Fibroblast of the conjunctiva (primary cell): ENCODE measurements at places on chromosomes 13 and 19.

DNA sequence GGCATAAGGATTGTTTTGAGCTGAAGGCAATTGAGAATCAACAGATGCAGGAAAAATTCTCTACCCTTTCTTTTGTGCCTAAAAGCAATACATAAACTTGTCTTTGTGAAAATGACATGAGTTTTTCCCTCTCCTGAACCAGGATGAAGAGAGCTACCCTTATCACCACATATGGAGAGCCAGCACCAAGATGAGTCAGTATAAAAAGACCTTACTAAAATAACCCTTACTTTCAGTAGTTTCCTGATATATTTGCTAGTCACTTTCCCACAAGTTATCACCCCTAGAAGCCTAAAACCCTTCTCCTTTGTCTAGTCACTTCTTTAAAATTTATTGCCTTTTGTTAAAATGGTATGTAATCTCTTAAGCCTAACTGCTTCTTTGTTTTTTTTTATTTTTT, 61.9 kb upstream of the ANKRD10 start:
- DNase-seq: no peak

DNA sequence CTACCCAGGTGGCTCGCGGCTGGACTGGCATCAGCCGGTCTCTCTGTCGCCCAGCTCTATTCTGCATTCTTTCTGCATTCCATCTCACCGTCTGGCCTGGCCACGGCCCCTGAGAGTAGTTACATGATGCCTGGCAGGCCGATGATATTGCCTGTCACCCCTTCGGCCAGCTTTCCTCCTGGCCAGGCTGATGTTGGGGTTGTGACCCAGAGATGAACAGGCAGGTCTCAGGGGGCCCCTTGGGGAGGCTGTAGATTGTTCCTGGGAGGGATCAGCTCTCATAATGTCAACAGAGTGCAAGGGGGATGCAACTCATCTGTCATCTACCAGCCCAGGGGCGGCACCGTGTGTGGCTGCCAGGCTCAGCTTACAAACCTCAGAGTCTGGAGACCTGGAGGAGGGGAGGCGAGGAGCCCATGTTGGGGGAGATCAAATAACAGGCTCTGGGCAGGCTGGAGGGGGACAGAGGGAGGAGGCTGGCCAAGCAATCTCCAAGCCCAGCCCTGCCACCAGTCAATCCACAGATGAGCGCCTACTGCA, 13.6 kb upstream of the FBXO17 start:
- DNase-seq: no peak

DNA sequence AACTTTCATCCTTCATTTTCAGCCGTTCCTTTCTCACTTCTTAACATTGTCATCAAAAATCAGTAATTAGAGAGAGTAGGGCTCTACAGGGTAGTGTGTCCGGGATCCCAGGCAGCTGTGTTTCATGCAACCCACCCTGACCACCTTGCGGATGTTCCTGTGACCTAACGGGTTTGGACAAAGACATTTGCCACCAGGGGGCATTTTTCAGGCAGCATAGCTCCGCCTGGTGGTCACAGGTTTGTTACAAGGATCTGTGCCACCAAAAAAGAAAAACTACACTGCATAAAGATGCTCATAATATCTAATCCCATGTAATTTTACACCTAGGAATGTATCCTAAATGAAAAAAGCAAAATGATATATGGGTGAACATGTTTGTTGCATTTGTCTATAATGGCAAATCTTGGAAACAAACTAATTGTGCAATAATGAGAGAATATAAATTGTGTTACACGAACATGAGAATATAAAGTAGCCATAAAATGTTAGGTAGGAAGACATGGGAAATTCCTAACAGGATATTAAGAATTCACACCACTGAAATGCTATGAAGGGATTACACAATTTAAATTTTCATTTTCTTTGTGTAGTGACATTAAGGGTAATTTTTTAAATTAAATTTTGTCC, 123.0 kb downstream of the SLC7A1 start:
- DNase-seq: peak; percentile 36

GRCh38 chr13:113625965-113626721, 31.9 kb downstream of the ATP4B start:
- DNase-seq: no peak

- no peak for DNase-seq
Measured at GRCh38 chr13:48000559-48001113, 437 bp downstream of the SUCLA2 start.

- no peak for DNase-seq
Measured at GRCh38 chr13:113624235-113624587, 33.8 kb downstream of the ATP4B start.

DNA sequence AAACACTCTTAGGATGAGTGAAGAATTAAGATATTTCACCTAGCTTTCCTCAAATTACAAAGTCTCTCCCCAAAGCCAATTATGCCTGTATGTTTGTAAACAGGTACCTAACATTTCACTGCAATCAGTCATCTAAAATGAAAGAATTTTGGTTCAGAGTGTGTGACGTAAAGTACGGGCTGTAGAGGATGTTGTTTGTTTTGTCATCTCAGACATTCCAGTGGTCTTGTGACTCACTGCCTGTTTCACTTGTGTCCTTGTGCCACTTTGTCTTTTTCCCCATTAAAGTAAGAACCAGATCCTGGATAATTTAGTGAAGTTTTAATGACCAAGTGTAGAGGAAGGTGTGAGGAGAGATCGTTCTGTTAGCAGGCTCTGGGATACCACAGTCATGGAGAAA, 28.6 kb upstream of the EID2 start:
- no peak for DNase-seq

DNA sequence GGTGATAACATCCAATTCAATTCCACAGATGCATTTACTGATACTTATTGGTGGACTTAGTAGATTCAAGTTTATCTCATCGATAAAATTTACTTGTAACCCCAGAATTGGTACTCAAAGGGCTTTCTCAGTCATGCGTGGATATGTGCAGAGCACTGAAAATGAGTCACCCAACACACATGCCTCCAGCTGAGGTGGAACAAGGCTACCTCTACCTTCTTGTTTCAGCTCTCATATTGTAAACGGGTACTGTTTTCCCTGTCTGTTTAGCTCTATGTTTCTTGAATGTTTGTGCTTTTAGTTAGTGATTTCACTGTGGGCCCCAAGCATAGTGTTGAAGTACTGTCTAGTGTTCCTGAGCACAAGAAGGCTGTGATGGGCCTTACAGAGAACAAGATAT, 1.5 kb downstream of the LRRC63 start:
- no peak for DNase-seq

DNA sequence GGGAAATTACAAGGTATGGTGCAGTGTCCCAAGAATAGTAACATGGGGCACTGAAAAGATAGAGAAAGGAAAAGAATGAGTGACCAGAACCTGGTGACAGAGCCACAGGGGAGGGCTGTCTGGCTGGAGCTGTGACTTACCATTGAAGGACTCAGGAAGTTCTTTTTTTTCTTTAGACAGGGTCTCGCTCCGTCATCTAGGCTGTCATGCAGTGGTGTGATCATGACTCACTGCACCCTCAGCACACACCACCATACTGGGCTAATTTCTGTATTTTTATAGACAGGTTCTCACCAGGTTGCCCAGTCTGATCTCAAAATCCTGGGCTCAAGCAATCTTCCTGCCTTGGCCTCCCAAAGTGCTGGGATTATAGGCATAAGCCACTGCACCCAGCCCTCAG, 8.8 kb upstream of the CPB2 start:
- no peak for DNase-seq

DNA sequence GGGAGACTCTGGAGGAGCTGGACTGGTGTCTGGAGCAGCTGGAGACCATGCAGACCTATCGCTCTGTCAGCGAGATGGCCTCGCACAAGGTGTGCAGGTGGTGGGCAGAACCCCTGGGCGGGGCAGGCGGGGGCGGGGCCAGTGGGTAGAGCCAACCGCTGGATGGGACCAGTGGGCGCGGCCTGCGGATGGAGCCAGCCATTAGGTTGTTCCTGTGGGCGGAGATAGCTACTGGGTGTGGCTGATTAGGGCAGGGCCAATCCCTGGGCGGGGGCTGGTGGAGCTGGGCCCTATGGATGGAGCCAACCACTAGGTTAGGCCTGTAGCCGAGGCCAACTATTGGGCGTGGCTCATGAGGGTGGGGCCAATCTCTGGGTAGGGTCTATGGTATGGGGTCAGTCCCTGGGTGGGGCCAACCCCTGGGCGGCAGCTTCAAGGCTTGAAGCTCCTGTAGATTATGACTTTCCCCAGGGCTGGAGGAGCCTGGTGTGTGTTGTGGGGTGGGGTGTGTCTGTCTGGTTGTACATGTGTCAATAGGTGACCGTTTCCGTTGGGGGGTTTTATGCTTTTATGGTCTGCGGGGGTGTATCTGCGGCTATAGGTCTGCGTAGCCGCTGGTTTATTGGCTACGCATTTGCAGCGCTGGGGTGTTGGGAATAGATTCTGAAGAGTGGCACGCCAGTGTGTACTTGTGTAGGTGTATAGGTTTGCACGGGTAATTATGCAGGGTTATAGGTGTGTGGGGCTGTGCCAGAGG, 30.7 kb downstream of the PDE4A start:
- DNase-seq: no peak

DNA sequence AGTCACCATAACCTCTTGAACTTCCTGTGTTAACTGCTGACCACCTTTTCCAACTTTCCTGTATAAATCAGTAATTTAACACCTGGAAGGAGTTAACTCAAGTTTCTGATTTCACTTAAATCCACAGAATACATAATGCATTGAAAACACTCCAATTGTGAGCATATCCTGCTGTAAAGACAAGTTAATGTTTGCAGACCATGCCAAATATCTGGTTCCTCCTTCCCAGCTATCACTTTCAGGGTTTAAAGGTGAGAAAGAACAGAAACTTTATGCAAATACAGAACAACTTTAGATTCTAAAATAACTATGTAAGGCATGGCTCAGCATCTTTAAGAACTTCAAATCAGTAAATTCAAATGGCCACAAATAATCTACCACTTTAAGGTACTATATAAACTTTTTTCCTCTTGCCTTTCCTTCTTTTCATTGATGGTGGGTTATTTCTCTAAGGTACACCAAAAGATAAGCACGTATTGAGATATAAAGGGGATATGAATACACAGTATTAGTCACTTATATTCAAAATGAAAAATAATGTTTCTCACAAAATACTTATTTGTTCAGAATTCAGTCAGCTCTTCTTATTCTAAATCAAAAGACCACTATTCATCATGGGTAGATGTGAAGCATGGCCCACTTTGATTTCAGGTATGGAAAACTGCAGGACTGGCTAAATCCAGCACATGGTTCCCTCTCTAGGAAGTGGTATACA, 6.6 kb upstream of the TPTE2 start:
- DNase-seq: no peak

DNA sequence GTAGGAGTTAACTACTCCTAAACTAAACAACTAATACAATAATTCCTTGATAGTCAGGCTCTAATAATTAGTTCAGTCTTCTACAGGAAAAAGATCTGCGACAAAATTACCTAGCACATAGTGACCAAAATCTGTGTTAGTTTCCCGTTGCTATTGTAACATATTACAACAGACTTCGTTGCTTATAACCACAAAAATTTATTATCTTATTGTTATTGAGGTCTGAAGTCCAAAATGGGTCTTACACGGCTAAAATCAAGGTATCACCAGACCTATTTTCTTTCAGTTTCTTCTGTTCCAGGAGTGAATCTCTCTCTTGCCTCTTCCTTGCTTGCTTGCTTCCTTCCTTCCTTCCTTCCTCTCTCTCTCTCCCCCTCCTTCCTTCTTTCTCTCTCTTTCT, 993.6 kb upstream of the SPRY2 start:
- DNase-seq: no peak

DNA sequence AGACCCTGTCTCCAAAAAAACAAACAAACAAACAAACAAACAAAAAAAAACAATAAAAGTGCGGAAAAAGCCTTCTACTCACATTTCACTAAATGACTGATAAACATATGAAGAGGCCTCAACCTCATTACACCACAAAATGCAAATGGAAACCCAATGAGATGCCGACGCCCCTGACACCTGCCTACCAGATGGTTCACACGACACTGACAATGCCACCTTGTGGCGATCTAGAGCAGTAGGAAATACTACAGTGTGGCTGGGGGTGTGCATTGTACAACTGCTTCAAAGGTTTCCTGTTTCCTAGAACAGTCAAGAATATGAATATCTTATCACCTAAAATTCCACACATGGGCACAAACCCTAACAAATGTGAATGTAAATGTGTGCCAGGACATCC, 14.0 kb downstream of the SCGB2B2 start:
- DNase-seq: no peak

- no peak for DNase-seq
Measured at GRCh38 chr19:39677961-39678889, 22.5 kb downstream of the LGALS16 start.

GRCh38 chr19:28221736-28222135, 991.2 kb downstream of the UQCRFS1 start:
- DNase-seq: no peak

DNA sequence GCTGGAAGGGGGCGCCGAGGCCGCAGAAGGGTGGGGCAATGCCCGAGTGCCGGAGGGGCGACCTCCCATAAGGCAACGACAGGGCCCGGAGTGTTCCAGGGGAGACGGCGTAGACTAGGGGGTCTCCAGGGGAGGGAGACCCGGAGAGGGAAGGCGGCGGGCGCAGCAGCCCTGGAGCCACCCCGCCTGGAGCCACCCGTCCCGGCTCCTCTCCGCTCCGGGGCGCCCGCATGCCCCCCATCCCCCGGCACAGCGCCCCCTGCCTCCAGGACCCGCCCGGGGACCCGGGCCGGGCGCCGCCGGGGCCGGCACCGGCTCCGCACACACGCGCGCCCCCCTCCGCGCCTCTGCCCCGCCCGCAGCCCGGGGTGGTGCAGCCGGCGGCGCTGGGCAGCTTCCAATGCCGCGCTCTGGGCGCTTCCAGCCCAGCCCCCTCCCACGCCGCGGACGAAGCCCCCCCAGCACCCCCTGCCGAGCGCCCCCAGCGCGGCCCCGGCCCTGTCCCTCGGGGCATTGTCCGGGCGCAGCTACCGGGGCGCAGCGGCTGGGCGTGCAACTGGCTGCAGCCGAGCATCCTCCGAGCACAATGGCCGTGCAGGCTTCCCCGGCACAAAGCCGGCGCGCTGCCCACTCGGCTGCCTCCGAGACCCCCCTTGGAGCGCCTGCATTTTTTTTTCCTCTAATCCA, 519 bp downstream of the PTPRS start:
- DNase-seq: no peak

GRCh38 chr13:67200183-67200582, 30.0 kb downstream of the PCDH9 start:
- DNase-seq: no peak

- DNase-seq: no peak
Measured at GRCh38 chr13:106846571-106847448, 278.9 kb upstream of the ARGLU1 start.

GRCh38 chr13:40946485-40946884, 72.6 kb downstream of the ELF1 start:
- no peak for DNase-seq

GRCh38 chr13:27279506-27279905, 8.9 kb downstream of the RASL11A start:
- DNase-seq: no peak
